ENCODE measurements at places on chromosomes 16 and 17.

DNA sequence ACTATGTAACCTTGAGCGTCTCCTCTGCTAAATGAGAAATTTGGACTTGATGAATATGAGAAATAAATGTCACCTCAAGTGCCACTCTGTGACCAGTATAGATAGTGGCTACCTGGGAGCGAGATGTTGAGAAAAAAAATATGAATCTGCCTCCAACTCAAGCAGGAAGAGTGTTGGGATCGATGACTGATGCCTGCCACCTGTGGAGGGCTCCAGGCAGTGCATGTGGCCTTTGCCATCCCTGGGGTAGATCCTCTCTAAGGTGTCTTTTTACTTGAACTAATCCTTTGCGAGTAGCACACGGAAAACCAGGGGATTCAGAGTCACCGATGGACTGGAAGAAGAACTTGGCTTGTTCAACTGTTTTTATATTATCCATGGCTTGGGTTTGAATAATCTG, 9.4 kb downstream of the CCDC182 start:
- no peak for DNase-seq

- peak; percentile 99 for DNase-seq
Measured at GRCh38 chr17:67260170-67260987, 15.4 kb upstream of the HELZ start.

- DNase-seq: no peak
Measured at GRCh38 chr16:28210979-28211588, 681 bp downstream of the XPO6 start.

DNA sequence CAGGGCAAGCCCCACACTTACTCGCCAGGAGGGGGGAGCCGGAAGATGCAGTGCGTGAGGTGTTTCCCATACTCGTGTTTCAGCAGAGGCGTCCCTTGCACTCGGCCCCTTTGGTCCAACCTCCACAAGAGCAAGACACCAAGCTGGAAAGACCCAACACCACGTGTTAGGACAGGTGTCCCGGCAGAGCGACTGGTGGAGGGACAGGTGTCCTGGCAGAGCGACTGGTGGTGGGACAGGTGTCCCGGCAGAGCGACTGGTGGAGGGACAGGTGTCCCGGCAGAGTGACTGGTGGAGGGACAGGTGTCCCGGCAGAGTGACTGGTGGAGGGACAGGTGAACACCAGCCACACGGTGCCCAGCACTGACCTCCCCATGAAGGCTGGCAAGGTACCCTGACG, 19.4 kb downstream of the IFT140 start:
- no peak for DNase-seq

DNA sequence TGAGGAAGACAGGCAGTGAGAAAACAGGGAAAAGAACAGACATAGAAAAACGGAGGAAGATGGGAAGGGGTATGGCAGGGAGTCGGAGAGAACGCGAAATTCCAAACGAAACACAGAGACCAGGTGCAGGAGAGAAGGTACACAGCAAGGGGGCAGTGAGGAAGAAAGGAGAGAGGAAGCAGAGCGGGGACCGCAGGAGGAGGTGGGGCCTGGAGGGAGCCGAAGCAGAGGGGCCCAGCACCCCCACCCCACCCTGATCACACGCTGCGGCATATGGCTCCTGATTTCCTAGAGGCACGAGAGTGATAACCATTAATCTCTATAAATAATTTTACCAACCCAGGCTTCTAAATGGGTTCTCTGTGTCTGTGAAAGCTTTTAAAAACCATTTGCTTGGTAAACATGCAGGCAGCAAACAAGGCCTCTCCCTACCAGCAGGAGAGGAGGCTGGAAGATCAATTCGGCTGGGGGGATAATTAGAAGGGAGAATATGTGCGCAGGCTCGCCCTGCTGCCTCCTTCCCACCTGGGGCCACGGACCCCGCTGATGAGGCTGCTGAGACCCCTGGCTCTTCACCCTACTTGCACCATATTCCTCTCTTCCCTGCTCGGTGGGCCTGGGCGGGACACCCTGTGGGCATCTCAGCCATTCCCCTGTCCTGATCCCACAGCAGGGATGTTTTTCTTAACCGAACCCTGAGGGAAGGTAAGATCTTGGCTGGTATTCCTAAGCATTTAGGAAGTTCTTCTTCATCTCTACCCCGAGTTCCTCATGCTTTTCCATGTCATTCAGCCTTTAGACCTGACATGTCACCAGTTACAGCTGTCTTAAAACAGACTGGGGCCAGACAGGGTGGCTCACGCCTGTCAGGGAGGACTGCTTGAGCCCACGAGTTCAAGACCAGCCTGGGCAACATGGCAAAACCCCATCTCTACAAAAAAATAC, 86.7 kb downstream of the TMEM132E start:
- DNase-seq: no peak

DNA sequence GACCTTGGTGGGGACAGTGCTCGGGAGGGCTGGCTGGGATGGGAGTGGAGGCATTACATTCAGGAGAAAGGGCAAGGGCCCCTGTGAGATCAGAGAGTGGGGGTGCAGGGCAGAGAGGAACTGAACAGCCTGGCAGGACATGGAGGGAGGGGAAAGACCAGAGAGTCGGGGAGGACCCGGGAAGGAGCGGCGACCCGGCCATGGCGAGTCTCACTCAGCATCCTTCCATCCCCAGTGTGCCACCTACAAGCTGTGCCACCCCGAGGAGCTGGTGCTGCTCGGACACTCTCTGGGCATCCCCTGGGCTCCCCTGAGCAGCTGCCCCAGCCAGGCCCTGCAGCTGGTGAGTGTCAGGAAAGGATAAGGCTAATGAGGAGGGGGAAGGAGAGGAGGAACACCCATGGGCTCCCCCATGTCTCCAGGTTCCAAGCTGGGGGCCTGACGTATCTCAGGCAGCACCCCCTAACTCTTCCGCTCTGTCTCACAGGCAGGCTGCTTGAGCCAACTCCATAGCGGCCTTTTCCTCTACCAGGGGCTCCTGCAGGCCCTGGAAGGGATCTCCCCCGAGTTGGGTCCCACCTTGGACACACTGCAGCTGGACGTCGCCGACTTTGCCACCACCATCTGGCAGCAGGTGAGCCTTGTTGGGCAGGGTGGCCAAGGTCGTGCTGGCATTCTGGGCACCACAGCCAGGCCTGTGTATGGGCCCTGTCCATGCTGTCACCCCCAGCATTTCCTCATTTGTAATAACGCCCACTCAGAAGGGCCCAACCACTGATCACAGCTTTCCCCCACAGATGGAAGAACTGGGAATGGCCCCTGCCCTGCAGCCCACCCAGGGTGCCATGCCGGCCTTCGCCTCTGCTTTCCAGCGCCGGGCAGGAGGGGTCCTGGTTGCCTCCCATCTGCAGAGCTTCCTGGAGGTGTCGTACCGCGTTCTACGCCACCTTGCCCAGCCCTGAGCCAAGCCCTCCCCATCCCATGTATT, 1.1 kb downstream of the CSF3 start:
- DNase-seq: no peak

GRCh38 chr16:48433850-48434530, 48.8 kb upstream of the SIAH1 start:
- no peak for DNase-seq

DNA sequence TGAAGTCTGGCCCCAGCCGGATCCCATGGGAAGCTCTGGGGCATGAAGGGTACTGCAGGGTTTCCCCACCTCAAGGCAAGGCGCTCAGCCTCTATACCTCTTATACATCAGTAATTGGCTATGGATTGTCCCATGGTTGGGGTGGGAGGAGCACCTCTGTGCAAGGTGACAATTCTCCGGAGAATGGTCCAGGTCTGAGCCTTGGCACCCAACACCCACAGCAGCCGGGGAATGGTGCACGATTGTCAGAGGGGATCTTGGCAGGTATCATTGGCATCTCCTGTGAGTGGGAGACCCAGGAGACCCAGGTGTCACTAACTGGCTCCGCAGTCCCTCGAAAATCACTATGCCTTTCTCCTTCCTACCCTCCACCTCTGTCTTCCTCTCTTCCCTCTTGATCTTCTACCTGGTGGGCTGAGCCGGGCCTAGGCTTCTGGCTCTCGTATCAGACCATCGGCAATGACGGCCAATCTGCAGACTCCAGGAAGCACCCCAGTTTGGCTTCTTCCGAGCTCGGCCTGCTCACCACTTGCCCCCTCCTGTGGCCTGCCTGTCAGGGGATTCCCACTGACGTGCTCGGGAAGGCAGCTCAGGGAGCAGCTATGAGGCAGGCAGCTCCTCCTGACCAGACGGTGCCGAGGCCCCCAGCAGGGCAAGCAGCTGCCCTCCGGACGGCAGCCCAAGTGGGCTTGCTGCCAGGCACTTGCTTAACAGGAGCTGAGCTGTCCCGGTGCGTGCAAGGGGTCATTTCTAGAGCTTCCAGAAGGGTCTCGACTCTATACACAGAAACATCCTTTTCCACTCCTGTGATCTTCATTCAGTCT, 10.0 kb upstream of the CALB2 start:
- DNase-seq: no peak

DNA sequence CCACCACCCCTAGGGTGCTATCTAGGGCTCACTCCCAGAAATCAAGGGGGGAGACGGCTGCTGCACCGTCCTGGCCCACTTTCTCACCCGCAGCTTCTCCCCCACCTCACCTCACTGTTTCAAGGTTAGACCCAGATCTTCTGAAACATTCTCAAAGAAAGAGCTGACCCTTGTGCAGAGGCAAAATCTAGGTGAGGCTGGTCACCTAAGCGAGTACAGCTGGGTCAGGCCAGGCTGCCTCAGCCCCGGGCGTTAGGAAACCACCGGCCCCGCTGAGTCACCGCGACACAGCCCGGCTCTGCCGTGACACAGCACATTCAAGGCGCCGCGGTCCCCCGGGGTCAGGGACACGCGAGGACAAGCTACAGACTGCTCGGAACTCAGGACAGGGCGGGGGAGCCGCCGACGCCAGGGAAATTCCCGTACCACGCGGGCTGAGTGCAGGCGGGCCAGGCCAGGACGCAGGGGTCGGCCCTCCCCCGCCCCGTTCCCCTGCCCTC, 27.1 kb downstream of the GNPTG start:
- no peak for DNase-seq

GRCh38 chr17:79651266-79651665, 40.4 kb upstream of the RBFOX3 start:
- DNase-seq: no peak

- no peak for DNase-seq
Measured at GRCh38 chr16:1425616-1426370, 5.1 kb upstream of the PERCC1 start.

GRCh38 chr16:67053767-67054334, 24.9 kb downstream of the CBFB start:
- DNase-seq: no peak

DNA sequence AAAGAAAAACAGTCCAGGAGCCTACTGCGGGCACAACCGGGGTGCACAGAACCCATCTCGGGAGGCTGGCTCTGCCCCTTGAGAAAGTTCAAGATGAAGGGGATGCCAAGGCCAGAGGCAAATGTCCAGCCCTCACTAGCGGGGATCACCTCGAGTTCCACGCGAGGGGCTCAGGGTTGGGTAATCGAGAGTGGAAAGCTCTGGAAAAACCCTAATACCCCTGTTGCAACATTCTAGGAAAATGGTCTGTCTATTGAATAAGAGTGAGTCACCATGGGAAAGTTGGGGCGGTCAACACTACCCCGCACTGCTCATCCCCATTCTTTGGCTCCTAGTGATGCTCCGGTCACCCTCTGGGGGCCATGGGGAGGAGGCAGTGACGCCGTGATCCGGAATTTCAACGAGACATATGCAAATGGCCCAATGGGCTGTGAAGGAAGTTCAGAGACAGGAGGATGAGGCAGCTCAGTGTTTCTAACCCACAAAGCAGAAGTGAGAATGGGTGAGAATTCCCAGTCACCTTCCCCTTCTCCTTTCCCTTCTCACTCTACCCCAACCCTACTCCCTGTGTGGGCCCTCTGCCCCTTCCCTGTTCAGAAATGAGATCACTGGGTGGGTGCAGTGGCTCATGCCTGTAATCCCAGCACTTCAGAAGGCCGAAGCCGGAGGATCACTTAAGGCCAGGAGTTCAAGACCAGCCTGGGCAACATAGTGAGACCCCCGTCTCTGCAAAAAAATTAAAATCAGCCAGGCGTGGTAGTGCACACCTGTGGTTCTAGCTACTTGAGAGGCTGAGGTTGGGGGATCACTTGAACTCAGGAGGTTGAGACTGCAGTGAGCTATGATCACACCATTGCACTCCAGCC, 22.4 kb downstream of the SOCS3 start:
- DNase-seq: no peak

- no peak for DNase-seq
Measured at GRCh38 chr17:59409336-59410048, 78.0 kb downstream of the YPEL2 start.

- DNase-seq: no peak
Measured at GRCh38 chr17:4675791-4676190, 28.1 kb downstream of the PELP1 start.

Measured in SK-N-MC (cell line).